Panc1 (cell line): ENCODE measurements at places on chromosomes 7 and 10.

GRCh38 chr10:43665054-43665453, 16.4 kb upstream of the ZNF32 start:
- peaks cover 8% of the 10 kb centered on the region; the same call in 1 of the 2 replicates for H3K27me3 ChIP-seq
- no peak for DNase-seq
- H3K36me3 ChIP-seq: no peaks in the 10 kb centered on the region
- H3K27ac ChIP-seq: no peak overlapping the region
- H3K4me1 ChIP-seq: no peaks in the 10 kb centered on the region

GRCh38 chr10:7541137-7542087, 125.4 kb downstream of the ITIH5 start:
- no peaks in the 10 kb centered on the region for H3K36me3 ChIP-seq
- no peaks in the 10 kb centered on the region for H3K4me1 ChIP-seq
- no peaks in the 10 kb centered on the region for H3K27me3 ChIP-seq
- DNase-seq: no peak

DNA sequence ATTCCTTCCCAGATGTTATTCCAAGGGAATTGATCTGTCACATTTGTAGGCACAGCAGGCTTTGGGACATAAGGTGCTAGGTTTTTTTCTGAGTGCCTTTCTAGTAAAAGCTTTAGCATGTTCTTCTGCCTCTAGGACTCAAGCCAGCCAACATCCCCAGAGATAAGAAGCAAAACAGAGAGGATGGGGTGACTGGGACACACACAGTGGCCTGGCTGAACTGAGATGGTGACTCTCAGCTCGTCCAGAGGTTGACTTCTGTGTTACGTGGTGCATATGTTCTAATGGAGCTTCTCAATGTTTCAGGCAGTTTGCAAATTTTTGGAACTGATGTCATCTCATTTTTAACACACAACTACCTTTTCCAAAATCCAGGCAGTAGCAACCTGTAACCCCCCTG, 188.1 kb upstream of the CELF2 start:
- H3K4me1 ChIP-seq: no peaks in the 10 kb centered on the region
- no peak overlapping the region for H3K4me3 ChIP-seq
- no peaks in the 10 kb centered on the region for H3K27me3 ChIP-seq
- no peak overlapping the region for H3K27ac ChIP-seq
- no peak for DNase-seq

DNA sequence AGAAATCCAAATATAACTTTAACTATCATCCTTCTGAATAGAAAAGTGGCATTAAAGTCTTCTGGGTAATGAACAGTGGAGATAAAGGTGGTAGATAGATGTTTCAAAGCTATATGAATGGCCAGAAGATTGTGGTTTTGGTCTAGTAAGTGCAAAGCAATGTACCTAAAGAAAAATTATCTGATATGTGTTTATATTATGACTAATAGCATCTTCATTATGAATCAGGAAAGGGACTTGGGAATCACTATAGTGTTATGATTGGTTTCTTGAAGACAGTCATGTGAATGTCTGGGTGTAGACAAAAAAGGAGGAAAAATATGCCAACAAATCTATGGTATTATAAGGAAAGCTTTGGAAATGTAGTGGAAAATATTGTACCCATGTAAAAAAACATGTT, 3.0 kb downstream of the ZNF518A start:
- no peak overlapping the region for H3K27ac ChIP-seq
- no peak for DNase-seq
- H3K4me3 ChIP-seq: no peak overlapping the region

DNA sequence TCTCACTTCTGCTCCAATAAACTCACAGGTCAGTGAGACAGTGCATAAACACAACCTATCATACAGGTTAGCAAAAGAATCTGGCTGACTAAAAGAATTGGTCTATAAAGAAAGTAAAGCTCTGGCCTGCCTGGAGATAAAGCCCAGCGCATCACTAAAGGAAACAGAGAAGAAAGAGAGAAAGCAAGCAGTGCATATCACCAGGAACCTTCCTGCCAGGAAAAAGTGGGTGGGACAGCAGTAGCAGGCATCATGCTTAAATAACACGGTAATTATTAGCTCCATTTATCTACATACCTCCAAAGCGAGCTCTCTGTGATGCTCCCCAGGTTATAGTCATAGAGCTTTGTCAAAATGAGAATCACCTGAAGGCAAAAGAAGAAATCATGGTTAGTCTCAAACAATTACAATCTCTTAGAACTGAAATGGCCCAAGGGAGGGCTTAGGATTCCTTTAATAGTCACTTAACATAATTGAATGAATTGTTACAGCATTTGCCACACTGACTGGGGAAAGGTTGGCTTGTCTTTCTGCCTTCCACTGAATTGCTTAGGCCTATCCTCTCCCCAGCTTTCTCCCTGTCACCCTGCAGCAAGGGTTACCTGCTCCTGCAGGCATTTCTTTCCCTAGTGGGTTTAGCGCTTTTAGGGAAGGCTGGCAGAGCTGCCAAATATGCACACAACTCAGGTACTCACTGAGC, 208.1 kb downstream of the SORCS1 start:
- no peak overlapping the region for H3K4me3 ChIP-seq
- DNase-seq: no peak
- H3K4me1 ChIP-seq: no peaks in the 10 kb centered on the region
- no peaks in the 10 kb centered on the region for H3K36me3 ChIP-seq

GRCh38 chr7:44811093-44811492, 14.6 kb downstream of the PPIA start:
- no peaks in the 10 kb centered on the region for H3K27me3 ChIP-seq
- H3K36me3 ChIP-seq: no peaks in the 10 kb centered on the region
- H3K27ac ChIP-seq: no peak overlapping the region
- H3K4me1 ChIP-seq: peaks cover 8% of the 10 kb centered on the region

GRCh38 chr10:73997461-73997786, 492 bp upstream of the VCL start:
- H3K4me1 ChIP-seq: peaks cover 38% of the 10 kb centered on the region
- peak overlapping the region; percentile 69 for H3K4me3 ChIP-seq
- H3K27ac ChIP-seq: peak overlapping the region; percentile 98
- DNase-seq: peak; percentile 88

- no peaks in the 10 kb centered on the region for H3K36me3 ChIP-seq
- H3K27ac ChIP-seq: no peak overlapping the region
- H3K27me3 ChIP-seq: no peaks in the 10 kb centered on the region
- DNase-seq: no peak
These were observed 287.7 kb downstream of the ABCA13 start for GRCh38 chr7:48458701-48459524.

DNA sequence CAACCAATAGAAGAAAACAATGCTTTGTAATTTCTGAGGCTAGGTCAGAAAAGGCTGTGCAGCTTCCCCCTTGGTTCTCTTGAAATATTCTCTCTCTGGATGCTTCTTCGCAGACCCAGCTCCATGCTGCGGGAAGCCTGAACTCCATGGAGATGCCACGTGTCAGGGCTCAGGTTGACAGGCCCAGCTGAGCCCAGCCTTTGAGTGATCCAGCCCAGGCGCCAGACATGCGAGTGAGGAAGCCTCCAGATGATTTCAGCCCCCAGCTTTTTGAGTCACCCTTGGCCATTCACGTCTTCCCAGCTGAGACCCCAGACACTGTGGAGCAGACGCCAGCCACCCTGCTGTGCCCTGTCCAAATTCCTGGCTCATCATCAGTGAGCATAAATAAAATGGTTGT, 378.4 kb upstream of the NRP1 start:
- H3K27ac ChIP-seq: no peak overlapping the region
- no peaks in the 10 kb centered on the region for H3K36me3 ChIP-seq
- no peaks in the 10 kb centered on the region for H3K27me3 ChIP-seq
- no peak overlapping the region for H3K4me3 ChIP-seq

DNA sequence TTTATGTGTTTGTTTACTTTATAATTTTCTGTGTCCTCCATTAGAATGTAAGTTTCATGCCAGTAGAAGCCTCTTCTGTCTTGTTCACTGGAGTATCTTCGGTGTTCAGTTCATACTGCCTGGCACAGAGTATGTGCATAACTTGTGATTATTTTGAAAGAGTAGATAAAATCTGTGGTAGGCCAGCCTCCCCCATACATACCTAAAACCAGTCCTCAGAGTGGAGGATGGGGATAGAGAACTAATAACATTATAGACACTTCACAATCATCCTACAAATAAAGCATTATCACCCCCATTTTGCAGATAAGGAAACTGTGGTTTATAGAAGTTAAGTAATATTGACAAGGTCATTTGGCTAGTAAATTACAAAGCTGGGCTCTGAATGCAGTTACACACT, 28.0 kb downstream of the VIM start:
- H3K27me3 ChIP-seq: no peaks in the 10 kb centered on the region
- peak overlapping the region; percentile 89; the same call in 1 of the 2 replicates for H3K27ac ChIP-seq
- DNase-seq: no peak

DNA sequence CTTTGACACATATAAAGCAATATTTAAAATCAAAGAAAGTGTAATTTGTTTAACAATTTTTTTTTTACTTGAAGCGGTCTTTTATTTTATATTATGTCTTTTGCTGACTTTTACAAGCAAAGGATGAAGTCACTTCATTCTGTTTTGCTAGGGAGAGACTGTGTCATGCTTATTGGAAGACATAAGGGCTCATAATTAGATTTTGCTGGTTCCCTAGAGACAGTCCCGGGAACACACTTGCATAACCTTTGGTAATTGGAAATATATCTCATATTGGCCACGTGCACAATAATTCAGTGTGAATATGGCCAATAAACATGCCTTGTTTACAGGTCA, 448 bp upstream of the NET1 start:
- H3K27ac ChIP-seq: peak overlapping the region; percentile 56
- no peaks in the 10 kb centered on the region for H3K36me3 ChIP-seq
- no peaks in the 10 kb centered on the region for H3K27me3 ChIP-seq

DNA sequence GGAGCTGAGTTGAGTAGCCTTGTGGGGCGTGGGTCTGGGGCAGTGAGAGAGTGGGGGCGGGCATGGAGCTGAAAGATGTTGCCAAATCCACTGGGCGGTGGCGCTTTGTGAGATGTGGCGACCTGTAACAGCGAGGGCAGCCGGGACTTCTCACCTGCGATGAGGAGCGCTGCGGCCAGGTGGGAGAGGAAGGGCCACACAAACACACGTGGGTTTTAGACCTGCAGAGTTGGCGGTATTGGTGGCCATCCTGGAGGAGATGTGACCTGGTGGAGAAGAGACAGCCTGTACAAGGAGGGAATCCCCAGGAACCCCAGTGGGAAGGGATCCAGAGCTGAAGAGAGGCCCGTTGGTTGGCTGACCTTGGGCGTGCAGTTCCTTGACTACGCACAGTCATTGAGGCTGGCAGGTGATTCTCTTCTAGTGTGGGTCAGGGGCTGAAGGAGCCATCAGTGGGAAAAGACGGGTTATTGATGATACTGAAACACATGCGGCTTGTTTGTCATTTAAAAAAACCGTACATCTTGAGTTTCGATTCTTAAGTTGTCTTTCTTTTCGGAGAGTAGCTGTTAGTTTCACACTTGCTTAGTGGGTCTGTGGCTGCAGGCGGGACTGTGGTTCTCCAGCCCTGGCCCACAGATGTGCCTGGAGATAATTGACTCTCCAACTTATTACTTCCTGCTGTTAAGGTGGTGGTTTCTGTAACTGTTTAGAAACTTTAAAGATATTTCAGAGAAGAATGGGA, 2.4 kb downstream of the CHST12 start:
- no peak overlapping the region for H3K4me3 ChIP-seq
- H3K4me1 ChIP-seq: peaks cover 9% of the 10 kb centered on the region
- H3K36me3 ChIP-seq: no peaks in the 10 kb centered on the region
- no peak for DNase-seq
- H3K27me3 ChIP-seq: no peaks in the 10 kb centered on the region

DNA sequence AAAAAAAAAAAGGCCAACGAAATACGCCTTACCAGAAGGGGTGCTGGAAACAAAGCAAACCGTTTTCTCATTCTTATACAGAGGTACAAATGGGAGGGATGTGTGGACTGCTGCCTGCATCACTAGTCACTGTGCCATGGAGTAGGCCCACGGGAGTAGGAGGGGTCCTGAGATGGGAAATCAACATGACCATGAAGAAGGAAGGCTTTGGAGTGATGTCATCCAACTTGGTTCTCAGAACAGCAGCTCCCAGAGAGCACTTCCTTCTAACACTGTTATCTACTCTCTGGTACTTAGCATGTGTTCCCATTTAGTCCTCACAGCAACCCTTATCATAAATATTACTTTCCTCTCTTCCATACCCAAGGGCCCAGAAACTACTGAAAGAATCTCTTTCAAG, 60.0 kb upstream of the LRGUK start:
- H3K27me3 ChIP-seq: no peaks in the 10 kb centered on the region
- H3K36me3 ChIP-seq: no peaks in the 10 kb centered on the region
- H3K4me3 ChIP-seq: no peak overlapping the region
- no peak for DNase-seq
